ENCODE measurements at places on chromosomes 2 and 18. TPM values are rescaled to one million over a fixed set of nuclear protein-coding genes. Genes with fewer than 3 reads are reported as not detected.

FKBP7 gene
- total RNA-seq = 51.4 TPM

RND3 gene
- 287 TPM for total RNA-seq

ARHGAP15 gene
- total RNA-seq = not detected

CYP1B1 gene
- total RNA-seq = 5.1 TPM

WDR75 gene
- 42.2 TPM for total RNA-seq

Data from smooth muscle cell of the coronary artery (primary cell).